ENCODE measurements at places on chromosomes 5 and 9. TPM values are rescaled to one million over a fixed set of nuclear protein-coding genes. Genes with fewer than 3 reads are reported as not detected.

- DNase-seq: no peak
These were observed 77.8 kb downstream of the TENT4A start for GRCh38 chr5:6791031-6791430.

DNA sequence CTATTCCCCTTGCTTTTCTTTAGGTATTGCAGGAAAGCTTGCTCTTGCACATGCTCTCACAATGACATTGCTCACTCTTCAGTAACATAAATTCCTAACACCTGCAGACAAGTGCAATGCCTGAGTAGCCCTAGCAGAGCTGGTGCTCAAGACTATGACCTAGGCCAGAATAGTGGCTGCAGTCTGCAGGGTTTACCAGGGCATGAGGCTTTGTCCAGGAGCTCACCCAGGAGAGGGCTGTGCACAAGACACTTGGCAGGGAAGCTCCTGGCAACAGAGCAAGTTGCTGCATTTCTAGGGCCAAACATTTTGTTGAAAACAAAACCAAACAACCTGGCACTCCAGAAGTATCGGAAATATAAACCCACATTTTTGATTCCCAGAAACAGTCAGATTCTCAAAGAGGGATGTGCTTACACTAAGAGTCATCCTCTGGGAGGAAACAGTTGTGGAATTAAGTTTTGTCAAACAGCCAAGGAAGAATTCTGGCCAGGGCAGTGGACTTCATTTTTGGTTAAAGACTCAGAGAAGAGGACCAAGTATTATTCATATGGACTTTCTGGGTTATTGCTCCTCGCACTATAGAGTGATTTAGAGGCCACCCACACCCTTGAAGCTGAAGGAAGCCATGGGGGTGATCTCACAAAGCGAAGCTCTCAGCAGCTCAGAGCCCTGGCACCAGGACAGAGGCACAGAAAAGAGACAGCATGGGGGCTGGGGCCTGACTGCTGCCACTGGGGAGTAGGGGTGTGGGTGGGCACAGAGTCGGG lies 44.9 kb downstream of the MACROH2A1 start:
- no peak for DNase-seq

DNA sequence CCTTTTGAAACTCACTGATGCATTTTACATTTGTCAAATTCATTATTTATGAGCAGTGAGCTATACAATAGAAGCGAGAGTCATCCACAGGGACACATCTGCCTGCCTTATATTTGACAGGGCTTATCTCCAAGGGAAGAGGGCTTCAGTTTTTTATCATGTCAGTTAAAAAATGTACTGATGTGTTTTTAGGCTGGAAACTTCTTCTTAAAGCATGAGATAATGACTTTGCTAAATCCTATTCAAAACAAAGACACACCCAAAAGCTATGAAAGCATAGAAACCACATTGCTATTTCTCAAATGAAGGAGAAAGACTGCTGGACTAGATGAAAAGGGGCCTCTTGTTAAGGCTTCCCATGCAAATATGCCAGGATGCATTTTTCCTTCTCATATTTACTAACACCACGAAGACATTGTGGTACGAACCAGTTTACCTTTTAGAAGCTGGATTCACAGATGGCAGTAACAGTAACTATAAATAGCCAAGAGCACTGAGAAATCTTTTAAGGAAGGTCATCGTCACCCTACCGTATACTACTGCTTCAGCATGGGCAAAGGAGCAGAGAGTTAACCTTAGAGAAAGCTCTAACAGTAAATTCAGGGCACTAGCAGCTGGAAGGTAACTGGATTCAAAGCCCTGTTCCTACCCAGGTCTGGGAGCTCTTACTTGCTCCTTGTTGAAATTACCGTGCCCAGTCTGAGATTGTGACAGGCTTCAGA lies 86.3 kb upstream of the IFNK start:
- DNase-seq: no peak

GRCh38 chr9:96363175-96363967 lies 20.1 kb downstream of the SLC35D2 start:
- DNase-seq: no peak

GRCh38 chr5:119292701-119293515 lies 62.9 kb upstream of the TNFAIP8 start:
- no peak for DNase-seq

GRCh38 chr9:131808291-131808690 lies 68.4 kb upstream of the RAPGEF1 start:
- DNase-seq: no peak

DNA sequence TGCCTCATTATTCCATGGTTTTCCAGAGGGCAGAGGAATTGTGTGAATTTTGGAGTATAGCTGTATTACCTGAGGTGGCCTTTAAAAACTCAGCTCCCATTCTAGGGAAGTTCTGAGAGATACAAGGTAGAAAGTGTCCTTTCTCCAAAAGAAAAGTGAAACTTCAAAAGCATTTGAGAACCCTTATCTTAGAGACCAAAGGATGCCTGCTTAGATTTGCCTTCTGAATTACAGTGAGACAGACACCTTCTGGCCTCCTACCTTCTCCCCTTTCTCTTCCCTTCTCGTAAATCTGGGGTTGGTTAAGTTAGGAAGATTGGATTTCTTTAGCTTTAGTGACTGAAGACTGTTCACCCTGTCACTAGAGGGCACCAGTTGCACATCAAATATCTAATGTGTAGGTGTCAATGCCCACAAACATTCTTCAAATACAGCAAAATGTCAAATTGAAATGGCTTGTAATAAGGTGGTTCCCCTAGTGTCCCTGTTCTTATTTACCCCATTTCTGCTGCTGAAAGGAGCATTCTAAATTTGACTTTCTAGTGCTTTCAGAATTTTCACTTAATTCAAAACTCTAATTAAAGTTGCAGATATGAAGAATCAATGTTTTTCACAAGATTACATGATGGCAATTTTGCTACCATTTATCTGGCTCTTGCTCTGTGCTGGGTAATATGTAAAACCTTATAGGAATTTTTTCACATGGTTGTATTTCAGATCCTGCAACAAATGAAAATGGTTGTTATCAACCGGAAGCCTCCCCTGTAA lies 46.7 kb downstream of the PRRC1 start:
- peak; percentile 86 for DNase-seq

DNA sequence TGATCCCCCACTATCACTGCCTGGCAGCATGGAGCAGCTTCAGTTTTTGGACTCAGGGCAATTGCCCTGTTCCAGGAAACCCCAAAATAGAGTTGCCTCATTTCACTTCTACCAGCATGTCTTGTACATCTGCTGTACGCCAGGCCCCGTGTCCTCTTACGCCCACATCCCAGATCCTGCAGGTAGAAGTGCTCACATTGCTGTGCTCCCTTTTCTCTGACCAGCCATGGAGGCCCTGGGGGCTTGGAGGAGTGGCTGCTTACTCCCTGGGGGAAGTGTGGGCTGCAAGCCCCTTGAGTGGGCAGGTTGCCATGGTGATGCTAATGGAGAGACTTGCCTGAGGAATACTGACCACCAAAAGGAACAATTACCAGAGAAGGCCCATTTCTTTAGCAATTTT lies 55.6 kb upstream of the KCNIP1 start:
- DNase-seq: no peak

Gene SLC34A1
- total RNA-seq: not detected

- no peak for DNase-seq
These were observed 221.2 kb downstream of the GABRG2 start for GRCh38 chr5:162288647-162289296.

DNA sequence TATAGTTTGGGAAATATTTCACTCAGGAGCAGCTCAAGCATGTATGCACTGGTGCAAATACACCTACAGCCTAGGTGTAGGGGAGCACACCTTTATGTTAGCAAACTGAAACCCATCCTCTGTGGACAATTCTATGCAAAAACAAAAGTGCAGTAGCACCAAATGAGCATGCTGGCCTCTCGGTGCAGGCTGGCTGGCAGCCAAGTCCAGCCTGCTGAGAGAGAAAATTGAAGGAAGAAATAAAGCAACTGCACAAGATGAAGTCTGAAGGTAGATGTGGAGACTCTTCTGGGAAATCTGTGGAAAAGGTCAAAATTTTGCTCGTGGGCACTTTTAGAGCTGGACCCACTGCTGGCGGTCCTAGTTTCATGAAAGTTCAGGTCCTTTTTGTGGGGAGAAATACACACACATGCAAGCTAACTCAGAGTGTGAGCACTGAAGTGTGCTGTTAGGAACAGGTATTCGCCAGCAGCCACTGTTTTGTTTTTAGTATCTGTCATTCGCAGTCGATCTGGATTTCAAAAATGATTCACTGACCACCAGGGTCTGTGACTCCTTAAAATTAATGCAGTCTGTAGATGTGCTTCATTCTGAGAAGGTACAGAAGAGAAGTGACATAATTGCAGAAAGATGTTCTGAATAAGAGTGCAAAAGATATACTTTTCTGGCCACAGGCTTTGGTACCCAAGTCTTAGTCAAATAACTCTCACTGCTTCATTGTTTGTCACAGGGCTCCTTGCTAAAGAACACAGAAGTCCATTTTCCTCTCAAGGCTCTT lies 281.7 kb downstream of the PARP8 start:
- no peak for DNase-seq

DNA sequence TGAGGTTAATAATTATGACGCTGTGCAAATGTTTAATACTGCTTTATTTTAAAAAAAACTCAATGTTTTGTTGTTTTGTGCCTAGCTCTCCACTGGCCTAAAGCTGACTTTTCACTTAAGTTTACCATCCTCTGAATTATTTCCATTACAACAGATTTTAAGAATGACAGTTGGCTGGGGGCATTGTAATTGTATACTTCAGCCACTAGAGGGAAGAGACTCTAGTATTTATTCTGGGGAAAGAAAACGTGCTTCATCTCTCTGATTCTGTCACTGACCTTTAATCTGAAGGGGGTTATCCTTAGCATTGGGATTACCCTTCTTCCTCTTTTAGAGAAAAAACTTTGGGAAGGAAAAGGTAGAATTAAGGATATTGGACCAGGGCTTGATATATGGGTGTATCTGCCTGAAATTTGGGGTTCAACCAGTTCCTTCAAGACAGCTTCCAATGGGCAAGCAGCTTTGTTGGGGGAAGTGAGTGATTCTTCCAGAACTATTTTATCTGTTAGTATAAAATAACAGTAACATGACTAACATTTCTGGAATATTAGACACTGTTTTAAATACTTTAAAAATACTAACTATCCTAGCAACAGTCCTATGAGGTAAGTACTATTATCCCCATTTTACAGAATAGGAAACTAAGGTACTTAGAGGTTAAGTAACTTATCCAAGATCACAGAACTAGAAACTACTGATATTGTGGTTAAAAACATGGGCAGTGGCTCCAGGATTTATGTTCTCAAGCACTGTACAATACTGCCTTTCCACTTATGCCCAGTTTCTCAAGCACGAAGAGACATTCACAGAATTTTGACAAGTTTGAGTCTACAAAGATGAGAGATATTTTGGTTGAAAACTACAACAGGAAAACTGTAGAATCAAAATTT lies 208.4 kb downstream of the CD180 start:
- peak; percentile 81 for DNase-seq

Gene SH3GL2
- not detected for total RNA-seq

Gene CYSRT1
- total RNA-seq: 1.2 TPM

GRCh38 chr9:4106760-4107143 lies 193.1 kb downstream of the GLIS3 start:
- DNase-seq: no peak

DNA sequence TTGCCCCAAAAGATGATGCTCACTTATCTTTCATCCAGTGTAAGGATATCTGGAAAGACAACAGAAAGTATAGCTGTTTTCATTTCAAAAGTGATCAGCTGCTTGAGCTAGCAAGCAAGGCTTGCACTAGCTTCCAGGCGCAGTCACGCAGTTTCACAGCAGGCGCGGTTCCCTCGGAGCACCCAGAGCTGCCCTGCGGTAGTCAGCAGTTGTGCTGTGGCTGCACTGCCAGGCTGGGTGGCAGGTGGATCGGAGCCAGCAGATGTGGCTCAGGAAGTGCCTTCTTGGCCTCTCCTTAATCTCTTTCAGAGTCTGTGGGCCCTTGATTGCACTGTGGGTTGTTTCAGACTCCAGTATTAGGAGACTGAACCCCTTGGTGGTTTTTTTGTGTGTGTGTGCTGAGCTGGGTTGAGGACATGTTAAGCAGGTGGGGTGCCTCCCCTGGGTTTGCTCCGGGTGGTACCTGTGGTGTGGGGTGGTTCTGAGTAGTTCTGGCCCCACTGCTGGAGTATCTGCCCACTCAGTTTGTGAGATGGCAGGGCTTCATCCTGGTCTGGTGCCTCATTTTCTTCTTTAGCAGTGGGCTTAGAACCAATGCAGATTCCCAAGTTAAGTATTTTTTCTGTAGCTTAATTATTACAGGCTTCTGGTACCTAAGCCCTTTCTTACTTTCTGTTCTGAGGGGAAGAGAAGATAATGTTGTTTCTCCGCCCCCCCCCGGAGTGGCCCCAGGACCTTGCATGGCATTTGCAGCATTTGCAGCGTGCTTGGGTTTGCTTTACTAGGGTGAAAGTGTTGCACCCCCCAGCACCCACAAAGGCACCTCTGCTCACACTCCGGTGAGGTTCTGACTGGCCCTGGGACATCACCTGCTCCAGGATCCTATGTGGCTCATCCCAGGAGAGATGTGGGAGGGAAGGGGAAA lies 16.4 kb downstream of the TENT4A start:
- DNase-seq: no peak

Gene MAMDC2
- not detected for total RNA-seq

DNA sequence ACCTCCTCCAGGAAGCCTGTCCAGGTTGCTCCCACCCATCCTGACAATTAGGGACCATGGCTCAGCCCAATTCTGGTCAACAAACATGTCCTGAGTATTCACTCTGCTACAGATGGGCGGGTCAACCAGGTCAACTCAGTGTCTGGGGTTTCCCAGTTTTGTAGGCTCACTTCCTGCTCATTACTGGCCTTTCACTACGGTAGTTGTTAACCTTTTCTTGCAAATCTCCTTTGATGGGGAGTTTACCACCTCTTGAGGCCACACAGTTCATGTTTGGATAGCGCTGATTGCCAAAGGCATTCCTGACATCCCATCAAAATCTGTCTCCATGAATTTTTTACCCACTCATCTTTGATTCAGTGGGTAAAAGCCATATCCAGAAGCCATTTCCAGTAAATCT lies 13.8 kb downstream of the TMEM8B start:
- no peak for DNase-seq

DNA sequence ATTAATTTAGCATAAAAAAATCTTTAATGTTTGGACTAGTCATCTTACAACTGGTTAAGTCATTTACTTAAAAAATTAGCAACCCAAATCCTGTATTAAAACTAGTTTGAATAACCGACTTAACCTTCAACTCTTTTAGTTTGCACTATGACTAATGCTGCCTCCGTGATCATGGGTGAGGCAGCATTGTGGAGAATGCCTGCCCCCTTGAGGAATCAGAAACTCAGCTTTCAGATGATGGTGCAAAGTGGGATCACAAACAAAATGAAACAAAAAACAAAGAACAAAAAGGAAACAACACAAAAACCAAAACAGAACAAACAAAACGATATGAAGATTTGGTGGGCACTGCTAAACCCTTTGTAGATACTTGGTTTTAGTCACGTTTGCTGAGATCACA lies 127.0 kb upstream of the PALM2AKAP2 start:
- peak; percentile 42 for DNase-seq

Gene PRELID2
- not detected for total RNA-seq

DNA sequence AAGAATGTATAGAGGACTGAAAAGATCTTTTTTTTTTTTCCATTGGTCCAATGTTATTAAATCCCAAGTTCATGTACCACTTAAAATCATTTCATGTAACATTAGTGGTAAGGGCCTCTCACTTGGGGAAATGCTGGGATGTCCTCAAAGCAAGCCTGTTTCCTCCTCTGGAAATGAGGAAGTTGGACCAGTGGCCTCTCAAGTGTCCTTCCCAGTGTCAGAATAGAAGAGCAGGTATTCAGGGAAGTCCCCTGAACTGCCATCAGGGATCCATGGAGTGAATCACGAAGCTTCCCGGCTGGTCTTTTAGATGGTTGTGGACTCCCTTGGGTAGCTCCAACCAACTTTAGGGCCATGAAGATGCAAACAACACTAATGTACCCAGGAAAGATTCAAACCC lies 55.2 kb upstream of the AFAP1L1 start:
- no peak for DNase-seq

Gene PCA3
- total RNA-seq: 0.19 TPM

Data from Karpas-422 (cell line).